ENCODE measurements at places on chromosomes 3 and 15.

- DNase-seq, result no peak
These were observed 16.4 kb upstream of the UBE3A start for GRCh38 chr15:25455226-25455625.

- DNase-seq, result no peak
These were observed 153.1 kb downstream of the TNIK start for GRCh38 chr3:171307046-171307585.

- DNase-seq, result no peak
These were observed 103.0 kb downstream of the RPL22L1 start for GRCh38 chr3:170766823-170767575.

DNA sequence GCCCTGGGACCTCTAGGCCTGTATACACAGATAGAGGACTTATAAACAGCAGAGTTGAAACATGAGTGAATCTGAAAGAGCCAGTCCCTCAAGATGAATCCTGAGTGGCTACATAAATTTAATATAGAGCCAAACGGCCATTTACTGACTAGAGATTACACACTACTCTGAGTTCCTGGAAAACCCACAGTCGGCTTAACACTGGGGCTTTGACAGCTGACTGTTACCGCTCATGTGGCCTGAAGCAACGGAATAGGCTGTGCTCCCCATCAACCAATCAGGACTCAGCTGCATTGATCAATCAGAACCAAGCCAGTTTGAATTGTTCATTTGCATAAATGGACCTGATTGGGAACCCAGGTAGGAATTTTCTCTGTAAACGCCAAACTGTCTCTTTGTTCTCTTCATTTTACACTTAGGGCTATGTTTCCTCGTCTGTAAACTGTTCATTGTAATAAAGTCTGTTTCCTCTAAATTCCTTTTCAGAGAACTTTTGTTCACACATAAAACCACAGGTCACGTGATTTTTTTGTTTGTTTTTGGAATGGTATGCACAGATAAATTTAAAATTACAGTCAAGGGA lies 40.5 kb downstream of the CCNL1 start:
- peak; percentile 31 for DNase-seq

DNA sequence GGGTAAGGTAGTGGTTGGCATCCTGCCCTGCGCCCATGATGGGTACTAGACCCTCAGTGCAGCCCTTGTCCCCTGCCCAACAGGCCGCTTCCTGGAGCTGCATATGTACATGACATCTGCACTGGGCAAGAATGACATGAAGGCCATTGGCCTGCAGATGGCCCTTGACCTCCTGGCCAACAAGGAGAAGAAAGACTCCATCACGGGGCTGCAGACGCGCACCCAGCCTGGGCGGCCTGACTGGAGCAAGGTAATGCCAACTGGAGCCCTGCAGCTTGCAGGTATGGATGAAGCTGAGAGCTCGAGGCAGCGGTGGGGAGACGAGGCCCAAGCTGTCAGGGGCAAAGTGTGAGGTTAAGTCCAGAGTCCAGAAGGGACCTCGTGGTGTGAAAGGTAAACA lies 40.8 kb downstream of the NOX5 start:
- no peak for DNase-seq

DNA sequence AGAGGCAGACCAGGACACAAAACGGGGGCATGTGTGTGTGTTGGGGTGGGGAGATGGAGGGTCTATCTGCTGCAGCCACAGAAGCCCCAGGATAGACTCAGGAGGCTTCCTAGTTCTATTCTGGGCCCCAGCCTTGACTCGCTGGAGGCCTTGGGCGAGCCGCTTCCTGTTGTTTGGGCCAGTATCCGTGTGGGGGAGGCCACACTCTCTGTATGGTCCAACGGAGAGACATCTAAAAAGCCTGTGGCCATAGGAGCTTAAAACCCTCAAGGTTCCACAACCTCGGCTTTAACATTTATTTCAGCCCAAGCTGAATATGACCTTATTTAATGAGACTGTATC lies 32.8 kb downstream of the POC1A start:
- DNase-seq, result no peak

GRCh38 chr3:190116551-190117067 lies 4.1 kb downstream of the P3H2 start:
- no peak for DNase-seq

- DNase-seq, result no peak
These were observed 128.9 kb downstream of the KLF13 start for GRCh38 chr15:31455499-31455898.

DNA sequence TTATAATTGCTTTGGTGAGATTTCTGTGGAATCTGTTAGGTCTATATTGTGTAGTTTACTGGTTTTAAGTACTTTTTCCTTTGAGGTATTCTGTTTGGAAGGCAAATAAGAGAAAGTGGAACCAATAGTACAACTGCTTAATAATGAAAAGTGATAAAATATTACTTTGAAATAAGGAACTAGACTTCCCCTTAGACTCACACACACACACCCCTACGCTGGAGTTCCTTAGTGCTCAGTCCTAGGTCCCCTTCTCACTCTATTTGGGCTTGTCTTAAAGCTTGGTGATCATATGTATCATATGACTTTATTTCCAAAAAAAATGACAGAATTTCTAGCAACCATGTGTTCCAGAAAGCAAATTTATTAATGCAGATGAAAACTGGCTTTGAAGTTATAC lies 494.0 kb upstream of the TGFBR2 start:
- DNase-seq, result no peak

DNA sequence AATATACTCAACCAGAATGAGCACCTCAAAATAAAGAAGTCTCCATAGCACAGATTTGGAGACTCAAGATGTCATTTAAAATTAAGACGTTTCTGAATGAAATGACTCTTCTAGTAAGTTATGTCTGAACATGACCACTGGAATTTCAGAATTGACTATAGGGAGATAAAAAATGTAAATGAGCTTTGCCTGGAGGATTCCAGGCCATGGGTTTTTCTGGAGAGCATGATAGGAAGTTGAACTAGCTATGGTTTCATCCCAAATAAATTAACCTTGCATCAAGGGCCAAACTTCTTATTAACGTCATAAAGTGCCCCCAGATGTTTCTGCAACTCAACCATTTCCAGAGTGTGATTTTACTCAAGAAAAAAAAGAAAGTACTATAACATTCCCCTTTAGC lies 222.6 kb upstream of the NR2F2 start:
- no peak for DNase-seq

- DNase-seq, result no peak
These were observed 31.2 kb downstream of the DPH6 start for GRCh38 chr15:35514759-35515158.

- no peak for DNase-seq
These were observed 1015.8 kb upstream of the EPHA6 start for GRCh38 chr3:95798628-95799027.

All from activated naive CD8-positive, alpha-beta T cell treated with anti-CD3 and anti-CD28 coated beads for 36 hours (primary cell).